Stimulated activated CD4-positive, alpha-beta T cell treated with anti-CD3 and anti-CD28 coated beads, Interleukin-12 subunit alpha, Interleukin-12 subunit beta, amount 100 ng/mL, for 24 hours (primary cell): ENCODE measurements at places on chromosomes 4 and X.

DNA sequence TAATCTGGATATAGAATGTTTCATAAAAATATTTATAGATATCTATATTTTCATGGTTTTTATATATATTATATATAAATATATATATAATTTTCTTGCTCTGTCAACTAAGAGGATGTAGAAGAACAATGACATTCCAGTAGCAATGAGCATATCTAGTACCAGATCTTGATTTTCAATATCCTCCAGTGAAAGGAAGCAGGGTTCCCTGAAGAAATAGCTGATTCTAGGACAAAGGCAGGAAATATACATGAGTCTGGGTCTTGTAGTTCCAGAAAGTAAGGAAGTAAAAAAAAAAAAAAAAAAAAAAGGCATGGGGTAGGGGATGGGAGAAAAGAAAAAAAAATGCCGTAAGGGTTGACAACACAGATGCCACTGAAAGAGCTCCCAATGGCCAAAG is 241.4 kb downstream of the RASL11B start:
- DNase-seq = no peak

GRCh38 chrX:103477496-103477895 is 41.8 kb downstream of the RAB40A start:
- no peak for DNase-seq

DNA sequence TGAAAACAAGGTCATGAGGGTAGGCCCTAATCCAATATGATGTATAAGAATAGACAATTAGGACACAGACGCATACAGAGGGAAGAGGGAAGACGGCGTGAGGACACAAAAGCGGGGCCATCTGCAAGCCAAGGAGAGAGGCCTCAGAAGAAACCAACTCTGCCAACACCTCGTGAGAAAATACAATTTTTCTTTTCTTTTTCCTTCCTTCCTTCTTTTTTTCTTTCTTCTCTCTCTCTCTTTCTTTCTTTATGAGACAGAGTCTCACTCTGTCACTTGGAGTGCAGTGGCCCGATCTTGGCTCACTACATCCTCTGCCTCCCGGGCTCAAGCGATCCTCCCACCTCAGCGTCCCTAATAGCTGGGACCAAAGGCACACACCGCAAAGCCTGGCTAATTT is 1.5 kb upstream of the PKD2 start:
- DNase-seq = no peak

GRCh38 chrX:136015016-136015415 is 29.8 kb downstream of the SLC9A6 start:
- DNase-seq = no peak

GRCh38 chr4:37438564-37439279 is 194.2 kb downstream of the NWD2 start:
- no peak for DNase-seq

GRCh38 chrX:13917507-13917906 is 100.6 kb upstream of the GPM6B start:
- DNase-seq = no peak

DNA sequence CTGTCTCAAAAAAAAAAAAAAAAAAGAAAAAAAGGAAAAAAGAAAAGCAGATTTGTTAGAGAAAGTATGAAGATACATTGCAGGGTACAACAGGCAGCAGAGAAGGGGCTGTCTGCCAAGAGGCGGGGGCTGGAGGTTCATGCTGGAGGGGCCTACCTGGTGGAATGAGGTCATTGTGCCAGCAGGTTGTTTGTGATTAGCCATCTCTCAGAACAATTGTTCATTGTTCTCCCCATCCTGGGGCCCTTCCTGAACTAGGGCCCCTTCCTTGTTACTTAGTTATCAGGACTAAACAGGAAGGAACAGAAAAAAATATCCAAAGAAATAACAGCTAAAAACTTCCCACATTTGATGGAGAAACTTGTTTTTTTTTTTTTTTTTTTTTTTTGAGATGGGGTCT is 14.0 kb upstream of the GPKOW start:
- DNase-seq = no peak

GRCh38 chr4:116705466-116705865 is 379.9 kb downstream of the TRAM1L1 start:
- DNase-seq = no peak

GRCh38 chr4:102492531-102493241 is 8.5 kb upstream of the NFKB1 start:
- DNase-seq = no peak

DNA sequence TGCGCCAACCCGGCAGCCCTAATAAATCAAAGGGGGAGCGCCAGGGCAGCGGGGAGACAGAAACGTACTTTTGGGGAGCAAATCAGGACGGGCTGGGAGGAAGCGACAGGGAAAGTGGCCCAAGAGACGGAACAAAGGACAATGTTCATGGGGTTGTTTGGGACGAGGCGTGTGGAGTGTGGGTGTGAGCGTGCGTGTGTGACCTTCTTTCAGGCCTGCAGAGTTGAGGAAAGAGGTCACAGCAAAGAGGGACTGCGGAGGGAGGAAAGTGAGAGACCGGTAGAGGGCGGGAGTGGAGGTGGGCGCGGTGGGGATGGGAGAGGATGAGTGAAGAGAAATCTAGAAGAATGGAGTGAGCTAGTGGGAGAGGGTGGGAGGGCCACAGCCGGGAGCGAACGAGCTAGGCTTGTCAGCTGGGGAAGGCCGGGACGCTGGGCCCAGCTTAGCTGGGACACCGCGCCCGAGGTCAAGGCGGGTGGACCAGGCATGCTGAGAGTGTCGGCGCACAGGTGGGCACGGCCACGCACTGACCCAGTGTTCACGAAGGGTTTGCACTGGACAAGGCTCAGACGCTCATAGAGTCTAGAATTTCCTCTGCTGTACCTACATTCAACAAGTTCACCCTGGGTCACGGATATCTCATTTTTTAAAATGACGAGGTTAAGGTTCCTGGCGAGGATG is 14.7 kb upstream of the PITX2 start:
- DNase-seq = no peak

GRCh38 chr4:131499141-131499873 is 1649.8 kb upstream of the PCDH10 start:
- no peak for DNase-seq

GRCh38 chrX:72020204-72020603 is 109.6 kb downstream of the NHSL2 start:
- DNase-seq = no peak

- DNase-seq = no peak
These were observed 27.6 kb downstream of the HPGD start for GRCh38 chr4:174494726-174495125.

DNA sequence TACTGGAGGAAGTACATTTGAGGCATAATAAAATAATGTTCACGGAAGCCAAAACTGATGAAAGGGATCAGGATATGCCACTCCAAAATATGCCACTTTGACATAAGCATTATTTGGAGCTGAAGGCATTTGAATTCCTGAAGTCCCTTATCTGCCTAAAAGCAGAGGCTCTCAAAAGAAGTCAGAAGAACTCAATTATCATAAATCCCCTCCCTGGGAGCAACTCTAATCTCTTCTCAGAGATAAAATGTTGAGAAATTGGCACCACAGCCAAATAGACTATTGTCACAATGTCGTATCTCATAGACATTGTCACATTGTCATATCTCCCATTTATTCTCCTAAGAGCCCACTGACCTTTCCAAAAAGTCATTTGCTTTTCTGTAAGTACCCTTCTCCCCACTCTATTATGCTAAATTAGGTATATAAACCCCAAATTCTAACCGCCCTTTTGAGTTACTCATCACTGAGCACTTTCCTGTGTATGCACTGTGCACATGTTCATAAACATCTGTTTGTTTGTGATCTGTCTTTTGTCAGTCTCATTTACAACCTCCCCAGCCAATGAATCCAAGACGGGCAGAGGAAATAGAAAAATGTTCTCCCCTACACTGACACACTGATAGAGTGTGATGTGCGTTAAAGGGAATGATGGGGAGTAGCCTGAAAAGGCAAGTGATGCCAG is 78.5 kb upstream of the NAF1 start:
- DNase-seq = no peak

- no peak for DNase-seq
These were observed 234.2 kb upstream of the ANKRD50 start for GRCh38 chr4:124946696-124947095.

- no peak for DNase-seq
These were observed 27.2 kb upstream of the EDNRA start for GRCh38 chr4:147453561-147454141.

DNA sequence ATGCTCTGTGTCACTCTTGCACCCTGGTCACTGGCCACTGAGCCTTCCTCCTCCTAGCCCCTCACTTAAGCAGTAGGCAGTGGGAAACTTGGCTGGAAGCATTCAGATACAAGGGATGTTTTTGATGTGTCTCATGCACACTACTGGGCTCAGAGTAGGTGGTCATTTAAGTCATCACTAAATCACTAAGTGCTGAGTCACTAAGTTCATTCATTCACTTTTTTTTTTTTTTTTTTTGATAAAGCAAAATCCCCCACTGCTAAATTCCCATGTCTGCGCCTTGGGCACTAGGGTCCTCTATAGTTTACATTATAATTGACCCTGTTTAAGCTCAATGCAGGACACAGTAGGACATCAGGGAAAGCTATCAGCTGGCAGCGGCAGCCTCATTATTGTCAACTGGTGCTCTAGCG is 182.4 kb upstream of the MBNL3 start:
- DNase-seq = no peak

GRCh38 chr4:64158648-64159326 is 250.5 kb downstream of the TECRL start:
- DNase-seq = no peak
